ENCODE measurements at places on chromosomes 1 and 21. TPM values are rescaled to one million over a fixed set of nuclear protein-coding genes. Genes with fewer than 3 reads are reported as not detected.

GRCh38 chr1:94970783-94971182, 43.9 kb upstream of the CNN3 start:
- no peaks in the 10 kb centered on the region for H3K36me3 ChIP-seq
- H3K4me3 ChIP-seq = no peak overlapping the region
- H3K27ac ChIP-seq = no peak overlapping the region
- no peaks in the 10 kb centered on the region for H3K4me1 ChIP-seq

DNA sequence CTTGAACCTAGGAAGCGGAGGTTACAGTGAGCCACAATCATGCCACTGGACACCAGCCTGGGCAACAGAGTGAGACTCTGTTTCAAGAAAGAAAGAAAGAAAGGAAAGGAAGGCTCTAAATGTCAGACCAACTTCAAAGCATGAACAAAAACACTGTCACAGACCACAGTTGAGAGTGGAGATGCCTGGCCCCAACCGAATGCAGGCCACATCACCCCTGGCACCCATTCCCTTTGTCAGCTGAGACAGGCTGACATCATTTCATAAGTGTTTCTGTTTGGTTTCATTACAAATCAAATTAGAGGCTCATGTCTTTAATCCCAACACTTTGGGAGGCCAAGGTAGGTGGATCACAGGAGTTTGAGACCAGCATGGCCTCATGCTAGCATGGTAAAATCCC, 28.6 kb upstream of the NADK start:
- no peaks in the 10 kb centered on the region for H3K27me3 ChIP-seq
- DNase-seq = no peak
- no peaks in the 10 kb centered on the region for H3K4me1 ChIP-seq
- no peak overlapping the region for H3K4me3 ChIP-seq
- peaks cover 24% of the 10 kb centered on the region for H3K36me3 ChIP-seq

The AMPD1 gene
- total RNA-seq = not detected

DNA sequence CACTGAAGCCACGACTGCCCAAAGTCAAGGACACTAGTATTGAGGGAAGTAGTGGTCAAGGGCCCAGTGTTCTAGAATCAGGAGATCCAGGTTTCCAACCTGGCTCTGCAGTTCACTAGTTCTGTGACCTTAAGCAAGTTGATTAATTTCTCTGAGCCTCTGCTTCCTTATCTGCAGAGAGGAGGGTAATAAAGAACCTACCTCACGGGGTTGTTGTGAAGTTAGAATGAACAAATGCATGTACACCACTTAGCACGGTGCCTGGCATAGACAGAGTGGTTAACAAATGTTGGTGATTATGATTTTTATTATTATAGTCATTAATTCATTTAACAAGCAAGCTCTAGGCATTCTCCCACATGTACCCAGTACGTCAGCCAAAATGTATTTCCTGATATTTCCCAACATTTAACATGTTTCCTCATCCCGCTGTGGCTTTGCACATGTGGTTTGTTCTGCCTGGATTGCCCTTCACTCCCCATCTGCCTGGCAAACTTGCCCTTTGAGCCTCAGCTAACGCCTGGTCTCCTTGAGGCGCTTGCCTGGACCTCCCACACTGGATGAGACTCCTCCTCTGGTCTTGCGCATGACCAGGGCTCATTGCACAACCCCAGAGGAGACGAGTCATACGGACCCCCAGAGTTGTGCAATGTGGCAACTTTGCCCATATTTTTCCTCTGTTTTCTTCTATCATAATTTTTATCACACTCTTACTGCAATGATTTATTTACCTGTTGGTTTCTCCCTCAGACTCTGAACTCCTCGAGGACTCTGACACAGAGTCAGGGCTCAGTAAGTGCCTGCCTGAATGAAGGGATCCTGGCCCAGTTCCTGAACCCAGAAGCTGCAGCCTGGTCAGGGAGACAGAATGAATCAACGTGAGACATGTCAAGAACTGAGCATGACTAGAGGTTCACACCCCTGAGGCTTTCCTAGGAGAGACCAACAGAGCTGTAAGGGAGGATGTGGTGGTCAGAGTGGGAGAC, 20.7 kb upstream of the MFSD2A start:
- no peak overlapping the region for H3K27ac ChIP-seq
- no peaks in the 10 kb centered on the region for H3K36me3 ChIP-seq
- no peaks in the 10 kb centered on the region for H3K4me1 ChIP-seq
- no peak for DNase-seq

DNA sequence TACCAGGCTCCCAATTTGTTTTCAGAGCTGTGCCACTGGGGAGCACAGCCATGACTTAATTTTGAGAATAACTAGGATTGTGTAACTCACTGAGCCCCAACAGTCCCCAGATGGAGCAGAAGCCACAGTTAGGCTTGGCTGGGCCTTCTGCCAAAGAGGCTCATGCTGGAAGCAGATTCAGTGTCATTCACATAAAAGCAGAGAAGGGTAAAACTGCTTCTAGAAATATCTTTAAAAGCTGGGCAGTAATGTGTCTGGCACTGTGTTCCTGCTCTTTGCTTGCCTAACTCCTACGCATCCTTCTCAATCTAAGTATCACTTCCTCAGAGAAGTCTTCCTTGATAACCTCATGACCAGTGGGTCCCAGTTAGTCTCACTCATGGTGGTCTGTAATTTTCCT, 20.3 kb downstream of the STK40 start:
- no peak overlapping the region for H3K27ac ChIP-seq
- H3K27me3 ChIP-seq = no peaks in the 10 kb centered on the region
- peaks cover 51% of the 10 kb centered on the region for H3K4me1 ChIP-seq
- peaks cover 10% of the 10 kb centered on the region for H3K36me3 ChIP-seq

The PADI4 gene
- 0.26 TPM for total RNA-seq

The RNF11 gene
- total RNA-seq = 37.4 TPM

The ETV3L gene
- total RNA-seq = not detected

DNA sequence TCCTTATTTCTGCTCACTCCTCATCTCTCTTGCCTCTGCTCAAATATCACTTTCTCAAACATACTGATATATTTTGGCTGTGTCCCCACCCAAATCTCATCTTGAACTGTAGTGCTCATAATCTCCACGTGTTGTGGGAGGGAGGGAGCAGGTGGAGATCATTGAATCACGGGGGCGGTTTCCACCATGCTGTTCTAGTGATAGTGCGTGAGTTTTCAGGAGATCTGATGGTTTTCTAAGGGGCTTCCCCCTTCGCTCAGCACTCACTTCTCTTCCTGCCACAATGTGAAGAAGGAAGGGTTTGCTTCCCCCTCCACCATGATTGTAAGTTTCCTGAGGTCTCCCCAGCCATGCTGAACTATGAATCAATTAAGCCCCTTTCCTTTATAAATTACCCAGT, 26.6 kb downstream of the ZBTB8OS start:
- DNase-seq = no peak
- no peaks in the 10 kb centered on the region for H3K27me3 ChIP-seq
- no peak overlapping the region for H3K27ac ChIP-seq
- peaks cover 5% of the 10 kb centered on the region for H3K36me3 ChIP-seq
- H3K4me3 ChIP-seq = no peak overlapping the region

DNA sequence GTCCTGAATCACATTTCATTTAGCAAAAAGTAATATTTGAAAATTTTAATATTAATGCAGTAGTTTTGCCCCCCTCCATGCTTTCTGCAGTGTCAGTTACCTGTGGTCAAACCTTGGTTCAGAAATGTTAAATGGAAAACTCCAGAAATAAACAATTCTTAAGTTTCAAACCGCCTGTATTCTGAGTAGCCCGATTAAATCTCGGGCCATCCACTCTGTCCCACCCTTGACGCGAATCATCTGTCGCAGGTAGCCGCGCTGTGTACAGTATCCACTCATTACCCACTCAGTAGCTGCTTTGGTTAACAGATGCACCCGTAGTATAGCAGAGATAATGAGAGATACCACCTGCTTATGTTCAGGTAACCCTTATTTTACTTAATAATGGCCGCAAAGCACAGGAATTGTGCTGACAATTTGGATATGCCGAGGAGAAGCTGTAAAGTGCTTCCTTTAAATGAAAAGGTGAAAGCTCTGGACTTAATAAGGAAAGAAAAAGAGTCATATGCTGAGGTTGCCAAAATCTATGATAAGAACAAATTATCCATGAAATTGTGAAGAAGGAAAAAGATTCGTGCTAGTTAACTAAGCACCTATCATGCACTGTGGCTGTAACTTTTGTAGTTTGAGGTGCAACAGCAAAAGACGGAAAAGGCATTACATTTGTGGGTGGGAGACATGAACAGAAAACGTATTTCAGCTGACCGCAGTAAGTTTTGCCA, 889 bp upstream of the SCYL3 start:
- H3K27me3 ChIP-seq = no peaks in the 10 kb centered on the region
- peak overlapping the region; percentile 96 for H3K27ac ChIP-seq
- H3K36me3 ChIP-seq = no peaks in the 10 kb centered on the region
- H3K4me1 ChIP-seq = peaks cover 32% of the 10 kb centered on the region

DNA sequence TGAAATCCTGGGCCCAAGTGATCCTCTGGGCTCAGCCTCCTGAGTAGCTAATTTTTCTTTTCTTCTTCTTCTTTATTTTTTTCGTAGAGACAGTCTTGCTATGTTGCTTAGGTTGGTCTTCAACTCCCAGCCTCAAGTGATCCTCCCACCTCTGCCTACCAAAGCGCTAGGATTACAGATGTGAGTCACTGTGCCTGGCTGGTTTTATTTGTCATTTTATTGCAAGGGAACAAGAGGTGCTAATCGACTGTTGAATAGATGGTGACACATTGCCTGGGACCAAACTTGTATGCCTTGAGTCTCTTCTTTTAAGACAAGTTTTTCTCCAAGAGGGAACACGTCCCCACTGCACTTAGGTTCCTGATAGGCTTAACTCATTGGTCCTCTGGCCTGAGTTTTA, 20.0 kb upstream of the KLHDC8A start:
- no peak overlapping the region for H3K4me3 ChIP-seq
- H3K27ac ChIP-seq = no peak overlapping the region
- peaks cover 7% of the 10 kb centered on the region for H3K4me1 ChIP-seq
- DNase-seq = no peak

DNA sequence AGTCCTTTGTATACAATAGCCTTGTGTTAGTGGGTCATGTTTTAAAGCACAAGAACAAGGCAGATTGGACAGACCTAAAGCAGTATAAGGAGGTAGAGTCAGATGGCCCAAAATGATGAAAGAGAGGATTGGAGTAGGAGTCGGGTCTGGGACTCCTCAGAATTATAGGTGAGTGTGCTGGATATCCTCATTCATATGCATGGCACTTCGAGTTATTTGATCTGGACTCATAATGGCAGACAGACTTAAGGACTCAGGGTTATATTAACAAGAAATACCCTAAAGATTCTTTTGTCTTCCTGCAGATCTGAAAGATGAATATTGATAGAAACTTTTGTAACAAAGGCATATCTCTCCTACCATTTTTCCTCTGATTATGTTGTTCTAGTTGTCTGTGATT, 92.7 kb downstream of the GABPA start:
- H3K4me1 ChIP-seq = no peaks in the 10 kb centered on the region
- H3K4me3 ChIP-seq = no peak overlapping the region
- no peaks in the 10 kb centered on the region for H3K27me3 ChIP-seq
- no peaks in the 10 kb centered on the region for H3K36me3 ChIP-seq
- no peak overlapping the region for H3K27ac ChIP-seq

The ANKRD65 gene
- total RNA-seq = not detected
